Neural crest cell (in vitro differentiated cells): ENCODE measurements at places on chromosomes 12 and 14. TPM values are rescaled to one million over a fixed set of nuclear protein-coding genes. Genes with fewer than 3 reads are reported as not detected.

DNA sequence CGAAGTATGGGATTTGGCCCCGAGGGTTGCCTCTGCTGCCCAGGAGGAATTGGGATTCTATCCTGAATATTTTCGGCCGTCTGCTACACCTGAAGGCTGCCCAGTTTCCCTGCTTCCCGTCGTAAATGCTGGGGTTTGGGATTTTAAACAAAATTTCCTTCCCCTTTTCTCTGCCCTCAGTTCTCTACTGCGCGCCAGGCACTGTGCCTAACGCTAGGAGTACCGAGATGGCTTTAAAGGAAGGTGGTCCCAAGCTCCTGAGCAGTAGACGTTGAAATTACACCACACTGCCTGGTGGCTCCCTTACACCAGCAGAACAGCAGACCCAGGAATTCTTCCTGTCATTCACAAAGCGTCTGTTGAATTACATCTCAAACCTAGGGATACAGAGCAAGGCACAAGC, 566 bp upstream of the PRDM4 start:
- DNase-seq = no peak

Gene PTPRR
- total RNA-seq = 0.61 and 0.75 TPM in 2 replicates

GRCh38 chr12:105761075-105761474, 377.7 kb downstream of the NUAK1 start:
- DNase-seq = no peak

DNA sequence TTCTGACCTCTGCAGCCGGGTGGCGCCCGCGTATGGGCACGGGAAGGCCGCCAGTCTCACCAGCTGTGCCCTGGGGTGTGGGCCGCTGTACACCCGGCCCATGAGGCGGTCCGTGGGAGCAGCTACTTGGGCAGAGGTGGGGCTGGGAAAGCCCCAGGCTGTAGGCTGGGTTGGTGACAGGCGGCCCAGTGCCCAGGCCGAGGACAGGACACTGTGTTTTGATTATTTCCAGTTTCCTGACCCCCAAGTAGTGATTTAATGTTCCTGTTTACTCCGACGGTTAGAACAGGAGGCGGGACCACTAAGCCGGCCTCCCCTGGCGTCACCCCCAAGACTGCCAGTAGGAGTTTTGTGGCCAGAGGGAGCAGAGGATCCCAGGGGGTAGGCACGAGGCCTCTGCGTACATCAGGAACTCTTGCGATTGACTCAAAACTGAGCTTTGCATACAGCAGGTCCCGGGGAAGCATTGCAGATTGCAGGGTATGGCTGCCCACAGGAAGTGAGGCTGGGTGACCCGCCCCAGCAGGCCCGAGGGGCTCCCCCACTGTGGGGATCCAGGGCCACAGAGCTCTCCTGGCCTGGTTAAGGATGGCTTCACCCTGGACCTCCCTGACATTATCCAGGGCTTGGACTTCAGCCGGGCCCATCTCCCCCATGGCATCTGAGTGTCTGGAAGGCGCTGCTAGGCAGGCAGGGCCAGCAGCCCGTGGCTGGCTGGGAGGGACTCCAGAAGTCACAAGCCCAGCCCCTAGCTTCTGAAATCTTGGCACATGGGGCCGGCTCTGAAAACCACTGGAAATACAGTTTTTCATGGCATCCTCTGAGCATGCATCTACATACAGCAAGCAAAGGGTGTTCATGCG, 42.5 kb upstream of the DIO3 start:
- DNase-seq = no peak

GRCh38 chr14:75861161-75861621, 120.6 kb downstream of the TGFB3 start:
- DNase-seq = no peak
